Skeletal muscle cell (primary cell): ENCODE measurements at places on chromosomes 4 and X.

DNA sequence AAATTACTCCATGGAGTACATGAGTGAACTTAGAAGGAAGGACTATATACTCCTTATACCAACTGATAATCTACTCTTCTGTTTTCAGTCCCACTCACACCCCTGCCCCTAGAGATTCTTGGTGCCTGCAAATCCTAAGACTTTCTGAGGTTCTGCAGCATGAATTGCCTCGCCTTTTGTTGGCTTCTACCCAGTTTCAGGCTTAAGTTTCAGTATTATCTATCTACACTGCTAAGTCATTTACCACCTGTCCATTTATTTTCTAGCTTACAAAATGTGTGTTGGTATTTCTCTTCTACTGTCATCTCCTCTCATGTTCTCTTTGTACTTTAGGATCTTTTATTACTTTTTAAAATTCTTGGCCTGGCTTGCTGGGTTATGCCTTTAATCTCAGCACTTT is 94.4 kb upstream of the AMOT start:
- no peak for DNase-seq

- no peak for DNase-seq
These were observed 187.1 kb downstream of the BCOR start for GRCh38 chrX:39910651-39911050.

- no peak for DNase-seq
These were observed 86.3 kb upstream of the MYOZ2 start for GRCh38 chr4:119049342-119049741.

DNA sequence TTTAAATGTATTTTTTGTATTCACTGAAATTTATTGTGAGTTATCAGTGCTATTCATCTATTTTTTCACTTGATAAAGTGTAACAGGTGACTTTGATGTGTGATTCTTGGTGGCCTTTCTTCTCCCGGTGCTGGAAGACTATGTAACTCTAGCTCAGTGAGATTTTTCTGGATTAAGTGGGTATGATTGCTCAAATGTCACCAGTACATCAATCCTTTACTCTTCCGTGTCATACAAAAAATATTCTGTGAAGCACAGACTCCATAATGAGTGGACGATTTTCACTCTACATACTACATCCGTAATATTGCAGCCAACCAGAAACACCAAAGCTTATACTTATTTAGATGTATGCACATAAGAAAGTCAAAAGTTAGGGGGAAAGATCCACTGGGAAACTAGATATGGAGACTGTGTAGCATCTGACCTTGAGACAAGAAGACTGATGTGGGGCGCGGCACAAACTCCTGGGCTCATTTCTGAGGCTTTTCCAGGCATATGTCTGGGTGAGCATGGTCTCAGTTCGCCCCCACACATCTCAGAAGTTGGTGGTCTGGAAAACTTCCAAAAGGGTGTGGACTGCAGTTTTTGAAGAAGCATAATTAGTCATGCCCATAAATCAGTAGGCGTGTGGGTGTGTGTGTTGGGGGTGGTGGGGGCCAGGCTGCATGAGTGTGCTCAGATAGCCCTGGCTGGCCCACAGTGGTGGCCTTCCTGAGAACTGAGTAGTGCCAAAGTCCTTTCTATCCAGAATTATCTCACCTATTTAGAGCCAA is 53.9 kb upstream of the TENM3 start:
- peak; percentile 97 for DNase-seq

DNA sequence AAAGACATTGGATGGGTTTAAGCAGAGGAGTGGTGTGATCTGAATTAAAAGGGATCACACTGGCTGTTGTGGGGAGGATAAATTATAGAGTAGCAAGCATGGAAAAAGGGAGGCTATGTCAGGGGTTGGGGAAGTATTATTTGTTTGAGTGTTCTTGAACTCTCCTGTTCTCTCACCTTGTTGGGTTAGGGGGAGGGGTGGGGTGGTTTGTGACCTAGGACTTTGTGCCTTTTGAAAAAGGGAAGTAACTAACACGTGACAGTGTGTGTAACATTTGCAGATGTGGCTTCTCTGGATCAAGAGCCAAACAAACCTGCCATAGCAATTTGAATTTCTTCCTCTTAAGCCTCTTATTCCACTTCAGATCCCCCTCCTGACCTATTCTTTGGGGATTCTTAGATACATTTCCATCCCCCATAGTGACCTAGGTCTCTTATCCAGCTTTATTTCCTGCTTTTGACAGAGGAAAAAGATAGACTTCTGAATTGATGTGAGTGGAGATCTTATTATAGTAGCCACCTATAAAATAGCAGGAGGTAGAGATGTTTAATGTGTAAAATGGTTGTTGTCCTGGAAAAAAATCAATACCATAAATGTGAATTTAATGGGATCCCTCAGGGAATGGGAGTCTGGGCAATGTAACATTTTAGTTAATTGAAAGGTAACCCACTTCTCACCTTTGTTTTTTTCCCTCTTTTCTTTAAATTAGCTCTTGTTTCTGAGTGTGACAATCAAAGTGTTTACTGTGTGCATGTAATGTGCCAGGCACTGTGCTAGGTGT is 120.4 kb downstream of the CT47B1 start:
- DNase-seq: no peak

GRCh38 chrX:46814966-46815365 is 21.9 kb upstream of the RP2 start:
- no peak for DNase-seq

- DNase-seq: no peak
These were observed 137.5 kb downstream of the RASL11B start for GRCh38 chr4:52999626-53000025.

- DNase-seq: no peak
These were observed 548 bp downstream of the TMEM164 start for GRCh38 chrX:110003167-110004156.

GRCh38 chr4:184825896-184826690 is at the start of gene ACSL1:
ACSL1 (minus strand) TSS chr4:184825968; CDS start chr4:184803514, 22,454 bp downstream.
- no peak for DNase-seq

- DNase-seq: no peak
These were observed 8.3 kb upstream of the SPON2 start for GRCh38 chr4:1180663-1181062.

GRCh38 chrX:55783723-55784122 is 66.2 kb downstream of the RRAGB start:
- no peak for DNase-seq

DNA sequence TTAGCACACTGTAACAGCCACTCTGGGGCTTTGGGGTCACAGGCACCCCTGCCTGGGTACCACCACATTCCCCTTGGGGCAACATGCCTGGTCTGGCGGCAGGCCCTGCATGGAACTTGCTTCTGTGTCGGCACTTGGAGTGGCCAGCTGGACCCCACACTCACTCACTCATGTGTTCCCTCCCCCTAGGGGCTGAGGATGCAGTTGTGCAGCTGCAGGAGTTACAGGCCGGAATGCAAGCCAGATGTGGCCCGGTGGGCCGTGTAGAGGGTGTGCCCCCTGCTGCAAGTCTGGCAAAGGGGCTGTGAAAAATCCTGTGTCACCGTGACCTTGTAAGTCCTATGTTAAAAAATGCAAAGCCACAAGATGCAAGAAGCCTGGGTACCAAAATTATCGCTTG is 34.2 kb downstream of the ATXN3L start:
- DNase-seq: no peak

GRCh38 chr4:39820186-39820585 is 122.2 kb downstream of the UBE2K start:
- no peak for DNase-seq

GRCh38 chrX:2689773-2690666 is 1.1 kb upstream of the CD99 start:
- DNase-seq: no peak

DNA sequence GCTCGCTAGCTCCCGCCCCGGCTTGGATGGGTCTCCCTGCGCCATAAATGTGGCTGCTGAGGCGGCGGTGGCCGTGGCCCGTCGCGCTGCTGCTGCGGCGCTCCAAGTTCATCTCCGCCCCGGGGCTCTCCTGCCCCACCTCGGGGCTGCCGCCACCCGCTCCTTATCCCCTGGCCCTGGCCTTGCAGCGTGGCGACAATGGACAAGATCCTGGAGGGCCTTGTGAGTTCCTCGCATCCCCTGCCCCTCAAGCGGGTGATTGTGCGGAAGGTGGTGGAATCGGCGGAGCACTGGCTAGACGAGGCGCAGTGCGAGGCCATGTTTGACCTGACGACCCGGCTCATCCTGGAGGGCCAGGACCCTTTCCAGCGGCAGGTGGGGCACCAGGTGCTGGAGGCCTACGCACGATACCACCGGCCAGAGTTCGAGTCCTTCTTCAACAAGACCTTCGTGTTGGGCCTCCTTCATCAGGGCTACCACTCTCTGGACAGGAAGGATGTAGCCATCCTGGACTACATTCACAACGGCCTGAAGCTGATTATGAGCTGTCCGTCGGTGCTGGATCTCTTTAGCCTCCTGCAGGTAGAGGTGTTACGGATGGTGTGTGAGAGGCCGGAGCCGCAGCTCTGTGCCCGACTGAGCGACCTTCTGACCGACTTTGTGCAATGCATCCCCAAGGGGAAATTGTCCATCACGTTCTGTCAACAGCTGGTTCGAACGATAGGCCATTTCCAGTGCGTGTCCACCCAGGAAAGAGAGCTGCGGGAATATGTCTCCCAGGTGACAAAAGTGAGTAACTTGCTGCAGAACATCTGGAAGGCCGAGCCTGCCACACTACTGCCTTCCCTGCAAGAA is 763 bp downstream of the USP38 start:
- DNase-seq: no peak

DNA sequence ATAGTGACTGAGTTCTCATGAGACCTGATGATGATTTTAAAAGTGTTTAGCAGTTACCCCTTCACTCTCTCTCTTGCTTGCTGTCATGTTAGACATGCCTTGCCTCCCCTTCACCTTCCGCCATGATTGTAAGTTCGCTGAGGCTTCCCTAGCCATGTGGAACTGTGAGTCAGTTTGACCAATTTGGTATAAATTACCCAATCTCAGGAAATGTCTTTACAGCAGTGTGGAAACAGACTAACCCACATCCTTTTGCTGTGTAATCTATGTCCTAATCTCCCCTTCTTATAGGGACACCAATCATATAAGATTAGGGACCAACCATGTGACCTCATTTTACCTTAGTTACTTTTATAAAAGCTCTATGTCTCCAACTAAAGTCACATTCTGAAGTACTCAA is 677.8 kb downstream of the ADGRL3 start:
- DNase-seq: no peak

GRCh38 chr4:151227731-151228130 is 49.2 kb upstream of the PRSS48 start:
- DNase-seq: peak; percentile 63

GRCh38 chrX:152901816-152902501 is 4.1 kb downstream of the ZNF185 start:
- no peak for DNase-seq

- no peak for DNase-seq
These were observed 146.8 kb downstream of the USP46 start for GRCh38 chr4:52512291-52512690.

DNA sequence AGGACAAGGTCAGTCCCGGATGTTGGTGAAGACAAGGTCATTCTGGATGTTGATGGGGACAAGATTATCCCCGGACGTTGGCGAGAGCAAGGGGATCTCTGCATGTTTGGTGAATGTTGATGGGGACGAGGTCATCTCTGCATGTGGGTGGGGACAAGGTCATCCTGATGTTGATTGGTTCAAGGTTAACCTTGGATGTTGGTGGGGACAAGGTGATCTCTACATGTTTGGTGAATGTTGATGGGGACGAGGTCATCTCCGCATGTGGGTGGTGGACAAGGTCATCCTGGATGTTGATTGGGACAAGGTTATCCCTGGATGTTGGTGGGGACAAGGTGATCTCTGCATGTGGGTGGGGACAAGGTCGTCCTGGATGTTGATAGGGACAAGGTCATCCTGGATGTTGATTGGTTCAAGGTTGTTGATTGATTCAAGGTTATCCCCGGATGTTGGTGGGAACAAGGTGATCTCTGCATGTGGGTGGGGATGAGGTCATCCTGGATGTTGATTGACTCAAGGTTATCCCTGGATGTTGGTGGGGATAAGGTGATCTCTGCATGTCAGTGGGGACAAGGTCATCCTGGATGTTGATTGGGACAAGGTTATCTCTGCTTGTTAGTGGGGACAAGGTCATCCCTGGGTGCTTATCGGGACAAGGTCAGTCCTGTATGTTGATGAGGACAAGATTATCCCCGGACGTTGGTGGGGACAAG is 28.8 kb upstream of the PLCXD1 start:
- DNase-seq: no peak

DNA sequence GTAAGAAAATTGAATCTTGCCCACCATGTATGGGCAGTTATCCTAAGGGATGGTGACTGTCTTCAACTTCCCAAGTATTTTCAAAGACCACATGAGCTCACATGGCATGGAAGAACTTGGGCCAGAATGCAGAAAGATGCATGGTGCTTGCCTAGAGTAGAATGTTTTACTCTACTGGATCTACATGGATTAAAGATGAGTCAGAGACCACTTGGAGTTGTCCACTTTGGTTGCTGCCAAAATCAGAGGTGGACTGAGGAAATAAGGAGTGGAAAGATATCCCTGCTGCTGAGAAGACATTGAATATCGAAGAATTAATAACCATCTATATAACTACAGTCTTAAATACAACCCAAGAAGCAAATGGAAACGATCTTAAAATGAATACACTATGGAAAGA is 498.1 kb downstream of the NLGN4X start:
- no peak for DNase-seq
